ENCODE measurements at places on chromosomes 1 and 21.

- DNase-seq: no peak
These were observed 1111.7 kb upstream of the B3GALT2 start for GRCh38 chr1:194298007-194298598.

- no peak for DNase-seq
These were observed 24.8 kb upstream of the KCTD3 start for GRCh38 chr1:215542301-215542700.

DNA sequence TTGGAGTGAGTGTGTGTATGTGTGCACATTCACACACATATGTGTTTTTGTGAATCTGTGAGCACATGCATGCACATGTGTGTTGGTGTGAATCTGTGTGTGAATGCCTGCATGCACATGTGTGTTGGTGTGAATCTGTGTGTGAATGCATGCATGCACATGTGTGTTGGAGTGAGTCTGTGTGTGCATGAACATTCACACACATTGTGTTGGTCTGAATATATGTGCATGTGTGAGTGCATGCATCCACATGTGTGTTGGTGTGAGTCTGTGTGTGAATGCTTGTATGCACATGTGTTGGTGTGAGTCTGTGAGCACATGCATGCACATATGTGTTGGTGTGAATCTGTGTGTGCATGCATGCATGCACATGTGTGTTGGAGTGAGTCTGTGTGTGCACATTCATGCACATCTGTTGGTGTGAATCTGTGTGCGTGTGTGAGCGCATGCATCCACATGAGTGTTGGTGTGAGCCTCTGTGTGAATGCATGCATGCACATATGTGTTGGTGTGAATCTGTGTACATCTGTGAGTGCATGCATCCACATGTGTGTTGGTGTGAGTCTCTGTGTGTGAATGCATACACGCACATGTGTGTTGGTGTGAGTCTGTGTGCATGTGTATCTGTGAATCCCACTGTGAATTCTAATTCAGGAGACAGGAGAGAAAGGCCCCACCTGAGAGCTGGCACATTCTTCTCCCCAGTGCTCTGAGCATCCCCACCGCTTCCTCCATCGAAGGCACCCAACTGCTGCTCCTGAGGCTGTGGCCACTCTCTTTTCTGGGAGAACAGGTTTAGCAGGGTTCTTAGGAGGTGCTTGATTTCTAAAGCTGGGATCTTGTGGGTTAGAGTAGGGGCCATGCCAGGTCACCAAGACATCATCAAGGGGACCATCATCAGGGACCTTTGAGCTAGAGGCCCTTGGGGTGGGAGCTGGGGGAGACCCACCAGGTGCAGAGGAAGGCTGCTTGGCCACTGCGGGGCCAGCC lies 117.5 kb upstream of the ARHGEF16 start:
- DNase-seq: no peak

DNA sequence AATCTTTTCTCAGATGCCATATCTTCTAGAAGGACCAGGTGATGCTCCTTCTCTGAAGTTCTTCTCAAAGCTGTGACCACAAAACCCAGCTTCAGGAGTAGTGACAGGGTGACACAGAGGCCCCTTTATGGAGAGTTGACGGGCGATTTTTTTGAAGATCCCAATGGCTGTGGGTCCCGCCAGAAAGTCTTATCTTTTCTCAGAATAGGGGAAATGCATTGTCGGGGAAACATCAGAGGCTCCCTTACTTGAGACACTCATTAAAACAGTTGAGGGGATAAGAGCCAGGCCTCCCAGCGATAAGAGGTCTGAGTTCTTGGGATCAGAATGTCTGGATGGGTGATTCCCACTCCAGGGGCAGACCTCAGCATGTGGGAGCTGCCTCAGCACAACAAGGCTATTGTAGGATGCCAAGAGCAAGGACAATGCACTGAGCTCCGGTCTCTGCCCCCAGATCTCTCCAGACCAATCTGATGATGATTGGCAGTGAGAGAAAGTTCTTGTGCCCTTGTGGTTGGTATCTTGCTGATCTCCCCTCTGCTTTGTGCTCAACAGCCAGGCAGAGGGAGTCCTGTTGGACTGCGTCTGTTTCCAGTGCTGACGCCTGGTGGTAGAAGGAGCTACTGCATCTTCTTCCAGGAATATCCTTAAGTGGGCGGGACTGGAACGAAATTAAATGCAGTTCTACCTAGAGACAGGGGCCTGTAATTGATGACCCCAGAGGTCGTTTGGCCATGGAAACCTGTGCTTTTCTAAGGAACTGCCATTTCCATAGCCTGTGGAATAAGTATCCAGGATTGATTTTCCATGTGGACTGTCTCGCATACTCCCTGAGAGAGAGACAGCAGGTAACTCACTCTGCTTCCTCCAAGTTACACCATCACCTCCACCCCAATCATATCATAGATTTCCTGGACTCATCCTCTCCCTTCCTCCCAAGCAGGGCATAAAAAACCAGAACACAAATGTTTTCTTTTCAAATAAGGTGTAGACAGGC lies 6.8 kb upstream of the ACKR1 start:
- peak; percentile 70 for DNase-seq

DNA sequence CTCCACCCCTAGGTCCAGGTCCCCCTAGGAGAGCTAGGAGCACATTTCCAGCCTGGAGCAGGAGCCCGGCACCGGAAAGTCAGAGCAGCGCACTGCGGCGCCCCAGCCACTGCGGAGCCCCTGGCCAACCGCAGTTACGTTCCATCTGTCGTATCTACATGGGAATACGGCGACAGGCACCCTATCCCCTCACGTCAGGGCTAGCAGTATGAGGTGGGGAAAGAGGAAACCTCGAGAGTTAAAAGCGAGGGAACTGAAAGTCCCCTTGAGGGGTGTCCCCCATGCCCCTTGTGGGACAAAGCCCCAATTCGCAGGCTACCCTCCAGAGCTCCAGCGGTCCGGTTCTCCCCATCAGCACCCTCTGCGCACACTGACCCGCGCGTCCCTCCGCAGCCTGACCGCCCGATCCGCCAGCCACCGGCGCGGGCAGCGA lies 995 bp downstream of the COLGALT2 start:
- peak; percentile 13 for DNase-seq

DNA sequence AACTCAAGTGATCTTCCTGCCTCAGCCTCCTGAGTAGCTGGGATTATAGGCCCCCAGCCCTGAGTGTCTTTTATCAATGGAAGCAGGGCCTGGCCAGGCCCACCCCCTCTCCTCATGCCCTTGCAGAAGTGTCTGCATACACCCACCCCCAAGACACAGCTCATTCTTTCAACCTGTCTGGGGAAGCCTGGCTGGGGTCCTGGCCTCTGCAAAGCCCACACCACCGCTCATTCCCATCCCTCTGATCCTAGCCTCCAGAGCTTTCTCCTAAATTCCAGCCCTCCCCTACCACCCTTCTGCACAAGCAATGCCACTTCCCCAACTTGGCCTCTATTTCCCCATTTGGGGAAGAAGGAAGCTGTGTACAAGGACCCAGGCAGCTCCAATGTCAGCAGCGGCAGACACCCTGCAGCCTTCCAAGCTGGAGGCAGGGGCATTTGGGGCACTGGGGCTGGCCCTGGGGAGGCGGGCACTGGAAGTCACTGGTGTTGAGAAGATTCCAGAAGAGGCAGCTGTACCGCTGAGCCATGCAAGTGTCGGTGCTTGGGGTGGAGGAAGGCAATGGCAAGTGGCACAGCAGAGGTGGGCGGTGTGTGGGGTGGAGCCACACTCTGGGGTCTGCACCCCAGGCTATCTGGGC lies 33.7 kb upstream of the ARF1 start:
- no peak for DNase-seq

DNA sequence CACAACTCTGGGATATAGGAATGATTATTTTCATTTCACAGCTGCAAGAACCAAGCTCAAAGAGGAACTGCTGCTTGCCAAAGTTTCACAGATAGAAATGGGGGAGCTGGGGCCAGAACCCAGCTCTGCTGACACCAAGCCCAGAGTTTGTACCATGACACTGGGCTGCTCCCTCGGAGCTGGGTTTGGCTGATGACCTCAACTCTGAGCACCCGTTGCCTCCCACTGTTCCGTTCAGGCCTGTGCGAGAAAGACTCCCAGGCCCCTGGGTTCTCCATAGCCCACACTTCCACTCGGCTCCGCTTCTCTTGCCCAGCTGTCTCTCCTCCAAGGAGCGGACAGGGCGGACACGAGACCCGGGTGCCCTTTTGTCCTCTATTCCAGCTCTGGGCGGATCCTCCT lies 55.2 kb downstream of the NGF start:
- no peak for DNase-seq

DNA sequence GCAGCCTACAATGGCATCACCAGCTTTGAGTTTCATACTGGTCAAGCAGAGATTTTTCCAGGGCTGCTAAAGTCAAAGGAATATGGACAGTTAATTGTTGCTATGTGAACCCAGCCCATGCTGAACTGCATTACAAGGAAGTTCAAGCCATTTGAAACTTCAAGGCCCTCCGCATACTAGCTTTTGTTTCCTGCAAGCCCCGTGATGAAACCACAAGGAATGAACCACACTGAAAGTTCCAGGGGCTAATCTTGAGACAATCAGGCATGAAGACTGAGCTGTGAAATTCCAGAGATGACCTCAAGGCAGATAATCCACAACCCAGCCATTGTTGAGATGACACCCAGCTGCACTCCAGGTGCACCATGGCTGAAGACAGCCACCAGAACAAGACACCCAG lies 180.8 kb downstream of the C1orf21 start:
- peak; percentile 77 for DNase-seq

- DNase-seq: no peak
These were observed 885 bp downstream of the AHCYL1 start for GRCh38 chr1:109985247-109986053.

DNA sequence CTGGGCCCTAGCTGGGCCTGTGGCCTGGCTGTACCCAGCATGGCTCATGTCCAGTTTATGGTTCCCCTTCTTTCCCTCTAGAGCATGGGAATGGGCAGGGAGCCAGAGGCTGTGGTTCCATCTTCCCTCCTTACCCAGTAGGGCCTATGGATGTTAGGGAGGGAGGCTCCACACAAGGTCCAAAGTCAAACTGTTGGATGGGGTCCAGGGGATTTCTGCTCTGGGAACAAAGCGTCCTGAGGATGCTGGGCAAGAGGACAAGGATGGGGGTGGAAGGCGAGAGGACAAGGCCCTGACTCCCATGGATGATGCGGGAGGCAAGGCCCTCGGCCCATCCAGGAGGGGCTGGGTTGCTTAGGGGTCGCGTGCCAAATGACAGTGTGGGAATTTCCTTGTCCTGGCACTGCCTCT lies 17.3 kb downstream of the CSF1 start:
- peak; percentile 44 for DNase-seq
